Activated CD4-positive, alpha-beta T cell treated with anti-CD3 and anti-CD28 coated beads for 1 hour (primary cell): ENCODE measurements at places on chromosomes 6 and 20.

DNA sequence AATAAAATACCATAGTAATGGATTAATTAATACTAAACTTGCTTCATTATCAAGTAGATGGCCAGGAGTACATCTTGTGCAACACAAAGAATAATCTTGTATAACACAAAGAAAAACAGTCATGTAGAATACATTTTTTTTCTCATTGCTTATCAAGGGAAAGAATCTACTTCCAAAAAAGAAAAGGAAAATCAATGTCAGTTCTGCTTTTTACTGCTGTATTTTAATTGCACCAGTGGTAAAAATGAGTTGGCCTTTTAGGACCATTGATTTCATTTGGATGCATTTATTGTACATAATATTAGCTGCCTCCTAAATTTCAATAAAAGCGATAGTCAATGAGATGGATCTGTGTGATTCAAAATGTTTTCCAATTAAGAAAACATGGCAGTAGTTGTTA, 96.9 kb upstream of the BTBD3 start:
- DNase-seq = no peak

GRCh38 chr20:8082989-8083388, 49.1 kb upstream of the PLCB1 start:
- no peak for DNase-seq

GRCh38 chr6:159061146-159061545, 16.4 kb upstream of the TAGAP start:
- DNase-seq = no peak

- DNase-seq = no peak
Measured at GRCh38 chr6:41637194-41638001, 870 bp upstream of the MDFI start.

- no peak for DNase-seq
Measured at GRCh38 chr6:3797231-3798054, 45.9 kb upstream of the PXDC1 start.

DNA sequence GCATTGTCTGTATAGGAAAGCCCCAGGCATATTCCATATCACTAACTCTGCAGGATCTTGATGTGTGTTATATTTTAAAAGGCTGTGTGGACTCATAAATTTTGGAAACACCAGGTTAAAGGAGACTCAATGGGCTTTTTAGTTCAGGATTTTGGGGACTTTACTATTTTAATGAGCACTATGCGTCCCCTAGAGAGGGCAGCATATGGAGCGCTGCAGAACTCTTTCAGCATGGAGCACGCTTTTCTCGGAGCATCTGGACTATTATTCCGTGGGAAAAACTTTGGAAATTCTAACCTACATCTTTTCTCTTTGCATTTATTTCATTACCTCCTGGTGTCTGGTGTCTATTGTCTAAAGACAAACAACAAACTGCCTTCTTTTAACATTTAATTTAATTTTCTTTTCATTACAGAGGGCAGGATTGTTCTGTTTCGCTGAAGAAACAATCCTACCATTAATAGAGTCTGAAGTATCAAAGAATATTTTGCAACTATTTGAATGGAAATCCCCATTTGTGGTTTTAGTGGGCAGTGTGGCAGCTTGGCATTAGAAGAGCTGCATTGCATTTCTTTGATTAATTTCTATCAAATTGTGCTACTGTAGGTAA, 399.9 kb upstream of the HSF2 start:
- DNase-seq = no peak

DNA sequence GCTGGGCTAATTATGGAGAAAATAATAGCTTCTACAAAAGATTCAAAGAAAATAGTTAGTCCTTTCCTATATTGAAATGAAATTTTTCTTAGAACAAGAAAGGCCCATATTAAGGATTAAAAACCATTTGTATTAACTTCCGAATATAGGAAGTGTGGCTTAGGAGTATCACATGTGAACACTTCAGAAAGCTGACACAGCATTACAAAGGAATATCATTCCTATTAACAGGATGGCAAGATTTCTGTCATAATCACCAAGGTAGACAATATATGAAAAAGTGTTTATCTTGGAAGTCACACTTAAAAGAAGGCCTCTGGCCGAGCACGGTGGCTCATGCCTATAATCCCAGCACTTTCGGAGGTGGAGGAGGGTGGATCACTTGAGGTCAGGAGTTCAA, 5.4 kb upstream of the LATS1 start:
- no peak for DNase-seq

GRCh38 chr6:31468311-31468710, 29.6 kb upstream of the MICB start:
- no peak for DNase-seq

- DNase-seq = no peak
Measured at GRCh38 chr6:77339926-77340325, 123.4 kb downstream of the HTR1B start.
